ENCODE measurements at places on chromosomes 16 and 17.

DNA sequence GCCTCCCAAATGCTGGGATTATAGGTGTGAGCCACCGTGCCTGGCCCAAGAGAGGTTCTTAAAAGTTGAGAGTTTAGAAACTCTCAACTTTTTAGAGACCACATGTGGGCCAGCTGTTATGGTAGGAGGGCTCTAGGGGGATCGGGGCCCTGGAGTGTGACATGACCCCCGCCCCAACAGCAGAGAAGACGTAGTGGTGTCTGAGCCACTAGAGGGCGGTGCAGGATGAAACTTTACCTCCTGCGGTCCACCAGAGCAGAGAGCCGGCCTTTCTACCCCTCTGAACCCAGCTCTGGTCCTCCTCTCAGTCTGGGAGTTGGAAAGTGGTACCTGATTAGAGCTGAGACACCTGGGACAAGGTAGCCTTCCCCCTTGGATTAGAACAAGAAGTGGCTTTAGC lies 7.4 kb downstream of the CDK5RAP3 start:
- peak; percentile 33 for DNase-seq

GRCh38 chr16:70691223-70692129 lies 5.6 kb upstream of the MTSS2 start:
- no peak for DNase-seq

- DNase-seq = no peak
Observed at GRCh38 chr17:76160896-76161528, 20.0 kb upstream of the FOXJ1 start.

- DNase-seq = no peak
Observed at GRCh38 chr16:64745258-64745930, 376.5 kb downstream of the CDH11 start.

DNA sequence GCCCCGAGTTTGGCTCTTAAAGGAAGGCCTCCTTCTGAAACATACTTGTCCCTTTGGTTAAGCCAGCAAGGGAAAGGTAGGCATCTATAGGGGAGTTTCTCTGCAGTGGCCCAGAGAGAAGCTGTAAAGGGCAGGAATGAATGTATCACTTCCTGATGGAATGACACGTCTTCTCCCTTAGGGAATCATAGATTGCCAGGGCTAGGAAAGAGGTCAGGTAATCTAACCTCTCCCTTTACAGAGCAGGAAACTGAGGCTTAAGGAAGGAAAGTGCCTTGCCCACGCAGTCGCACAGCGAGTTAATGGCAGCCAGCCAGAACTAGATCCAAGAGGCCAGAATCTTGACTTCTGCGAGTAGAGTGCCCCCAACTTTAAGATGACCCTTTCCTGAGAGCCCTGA lies 66.1 kb downstream of the NEUROD2 start:
- no peak for DNase-seq

DNA sequence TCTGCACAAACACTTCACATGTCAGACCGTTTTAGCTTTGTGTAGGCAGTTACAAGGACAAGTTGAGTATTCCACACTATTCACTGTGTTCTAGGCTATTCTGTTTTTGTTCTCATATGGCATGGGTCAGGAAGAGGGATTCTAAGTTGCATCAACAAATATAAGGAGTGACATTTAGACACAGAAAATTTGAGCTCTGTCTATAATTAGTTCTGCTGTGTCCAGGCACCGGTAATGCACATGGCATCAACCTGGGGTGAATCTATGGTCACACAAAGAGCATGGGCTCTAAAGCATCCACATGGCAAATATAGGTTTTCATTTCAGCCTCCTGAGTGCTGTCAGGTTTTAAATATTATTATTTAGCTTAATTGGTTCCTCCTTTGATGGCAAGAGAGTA lies 130.4 kb upstream of the PMFBP1 start:
- no peak for DNase-seq

DNA sequence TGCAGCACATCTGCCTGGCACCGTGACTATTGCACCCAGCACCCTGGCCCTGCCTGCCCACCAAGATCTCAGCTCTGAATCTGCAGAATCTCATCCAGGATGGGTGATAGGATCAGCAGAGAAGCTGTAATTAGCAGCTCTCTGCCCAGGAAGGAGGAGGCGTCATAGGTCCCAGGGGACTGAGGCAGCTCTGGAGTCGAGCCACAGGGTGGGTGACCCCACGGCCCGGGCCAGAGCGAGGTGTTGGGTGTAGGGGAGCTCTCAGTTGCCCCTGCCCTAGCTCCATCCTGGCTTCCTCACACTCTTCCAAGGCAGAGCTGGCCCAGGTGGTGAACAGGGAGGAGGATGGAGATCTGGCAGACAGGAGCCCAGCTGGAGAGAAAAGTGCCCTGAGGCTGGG lies 18.2 kb upstream of the FAM83G start:
- no peak for DNase-seq

DNA sequence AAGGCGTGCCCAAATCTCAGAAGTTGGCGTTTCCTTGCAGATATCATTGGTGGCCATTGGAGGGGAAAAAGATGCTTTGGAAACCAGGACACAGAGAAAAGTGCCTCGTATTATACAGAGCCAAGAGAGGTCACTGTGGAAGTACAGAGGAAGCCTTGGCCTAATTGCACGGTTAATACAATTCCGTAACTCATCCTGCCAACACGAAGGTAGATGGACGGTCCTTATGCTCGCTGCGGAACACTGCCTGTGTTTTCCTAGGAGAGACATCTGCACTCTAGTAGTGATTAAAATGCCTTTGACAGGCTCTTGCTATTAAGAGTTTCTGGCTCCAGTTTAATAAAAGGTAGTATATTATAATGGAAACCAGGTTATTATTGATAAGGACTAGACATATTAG lies 536.4 kb downstream of the WWOX start:
- DNase-seq = no peak

- no peak for DNase-seq
Observed at GRCh38 chr16:72480911-72481310, 309.0 kb upstream of the PMFBP1 start.
